ENCODE measurements at places on chromosomes 4 and X. TPM values are rescaled to one million over a fixed set of nuclear protein-coding genes. Genes with fewer than 3 reads are reported as not detected.

MAGEA10 gene
- not detected for polyA plus RNA-seq

UGT2B11 gene
- polyA plus RNA-seq = not detected

- H3K4me1 ChIP-seq = peaks cover 27% of the 10 kb centered on the region
- H3K36me3 ChIP-seq = no peaks in the 10 kb centered on the region
- H3K27me3 ChIP-seq = peaks cover 2% of the 10 kb centered on the region
Measured at GRCh38 chr4:123398066-123398852, 1.7 kb downstream of the SPRY1 start.

- no peak overlapping the region for H3K4me3 ChIP-seq
- no peak for DNase-seq
- no peaks in the 10 kb centered on the region for H3K36me3 ChIP-seq
- no peaks in the 10 kb centered on the region for H3K4me1 ChIP-seq
- H3K27ac ChIP-seq = no peak overlapping the region
Measured at GRCh38 chr4:160864253-160864652, 1299.5 kb downstream of the FSTL5 start.

Measured in naive thymus-derived CD8-positive, alpha-beta T cell (primary cell).